Left lung (tissue), 14 donors: ENCODE measurements at places on chromosomes 3 and 15. TPM values are rescaled to one million over a fixed set of nuclear protein-coding genes. Genes with fewer than 3 reads are reported as not detected.

IL17RB gene
- total RNA-seq = 5.5 TPM

THAP10 gene
- total RNA-seq = 1.8 TPM

GABRA5 gene
- total RNA-seq = not detected

XCR1 gene
- total RNA-seq = 2.0 TPM

DNA sequence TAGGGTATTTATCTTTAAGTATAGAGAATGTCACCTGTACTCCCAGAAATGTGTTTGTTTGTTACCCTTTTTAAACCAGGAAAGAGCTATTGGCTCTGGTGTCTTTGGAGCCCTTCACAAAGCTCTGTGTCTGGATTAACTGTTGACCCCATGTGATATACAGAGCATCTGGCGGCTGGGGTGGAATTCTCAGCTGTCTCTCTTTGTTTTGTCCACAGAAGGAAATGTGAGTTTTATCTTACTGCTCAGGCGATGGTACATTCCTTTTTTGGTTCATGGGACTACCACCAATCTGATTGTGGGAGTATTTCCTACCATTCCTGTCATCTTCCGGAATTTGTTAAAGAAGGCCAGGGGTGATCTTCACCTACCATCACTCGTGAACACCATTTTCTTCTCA lies 120.3 kb downstream of the AKAP13 start:
- peaks cover 43% of the 10 kb centered on the region for H3K4me1 ChIP-seq
- no peaks in the 10 kb centered on the region for H3K36me3 ChIP-seq
- no peaks in the 10 kb centered on the region for H3K27me3 ChIP-seq
- no peak overlapping the region for H3K4me3 ChIP-seq
- DNase-seq = no peak
- H3K27ac ChIP-seq = peak overlapping the region; percentile 22

GRCh38 chr15:38414357-38414756 lies 39.6 kb upstream of the FAM98B start:
- no peaks in the 10 kb centered on the region for H3K27me3 ChIP-seq
- H3K27ac ChIP-seq = no peak overlapping the region
- peak; percentile 51 for DNase-seq
- H3K4me1 ChIP-seq = peaks cover 3% of the 10 kb centered on the region

DNA sequence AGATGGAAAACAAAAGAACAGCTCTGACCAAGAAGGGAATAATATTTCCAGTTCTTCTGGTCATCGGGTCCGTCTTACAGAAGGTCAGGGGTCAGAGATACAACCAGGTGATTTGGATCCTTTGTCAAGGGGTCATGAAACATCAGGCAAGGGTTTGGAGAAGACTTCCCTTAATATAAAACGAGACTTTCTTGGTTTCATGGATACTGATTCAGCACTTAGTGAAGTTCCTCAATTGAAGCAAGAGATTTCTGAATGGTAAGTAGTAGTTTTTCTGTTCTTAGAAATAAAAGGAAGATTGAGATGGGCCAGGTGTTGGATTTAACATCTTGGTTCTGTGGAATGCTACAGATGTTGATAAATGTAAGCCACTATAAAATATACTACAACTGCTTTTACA lies 9.5 kb downstream of the MGA start:
- DNase-seq = no peak
- H3K36me3 ChIP-seq = peaks cover 13% of the 10 kb centered on the region
- peaks cover 19% of the 10 kb centered on the region for H3K4me1 ChIP-seq
- no peaks in the 10 kb centered on the region for H3K27me3 ChIP-seq
- H3K4me3 ChIP-seq = no peak overlapping the region
- H3K27ac ChIP-seq = no peak overlapping the region

DNA sequence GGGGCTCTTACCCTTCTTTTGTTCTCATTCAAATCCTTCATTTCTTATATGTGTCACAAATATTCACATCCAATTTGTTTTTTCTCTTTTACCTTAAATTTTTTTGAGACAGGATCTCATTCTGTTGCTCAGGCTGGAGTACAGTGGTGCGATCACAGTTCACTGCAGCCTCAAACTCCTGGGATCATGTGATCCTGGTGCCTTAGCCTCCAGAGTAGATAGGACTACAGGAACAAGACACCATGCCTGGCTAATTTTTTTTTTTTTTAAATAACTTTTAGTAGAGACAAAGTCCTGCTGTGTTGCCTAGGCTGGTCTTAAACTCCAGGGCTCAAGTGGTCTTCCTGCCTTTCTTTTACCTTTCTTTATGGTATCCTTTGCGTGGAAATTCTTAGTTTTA lies 66.5 kb downstream of the POLR2M start:
- H3K36me3 ChIP-seq = no peaks in the 10 kb centered on the region
- no peak overlapping the region for H3K4me3 ChIP-seq
- H3K27me3 ChIP-seq = no peaks in the 10 kb centered on the region
- no peak for DNase-seq
- H3K4me1 ChIP-seq = no peaks in the 10 kb centered on the region

GRCh38 chr15:73052653-73053397 lies 562 bp downstream of the NEO1 start:
- H3K4me3 ChIP-seq = peak overlapping the region; percentile 51
- peaks cover 85% of the 10 kb centered on the region for H3K27me3 ChIP-seq
- H3K36me3 ChIP-seq = no peaks in the 10 kb centered on the region
- peaks cover 22% of the 10 kb centered on the region for H3K4me1 ChIP-seq
- H3K27ac ChIP-seq = peak overlapping the region; percentile 64

DNA sequence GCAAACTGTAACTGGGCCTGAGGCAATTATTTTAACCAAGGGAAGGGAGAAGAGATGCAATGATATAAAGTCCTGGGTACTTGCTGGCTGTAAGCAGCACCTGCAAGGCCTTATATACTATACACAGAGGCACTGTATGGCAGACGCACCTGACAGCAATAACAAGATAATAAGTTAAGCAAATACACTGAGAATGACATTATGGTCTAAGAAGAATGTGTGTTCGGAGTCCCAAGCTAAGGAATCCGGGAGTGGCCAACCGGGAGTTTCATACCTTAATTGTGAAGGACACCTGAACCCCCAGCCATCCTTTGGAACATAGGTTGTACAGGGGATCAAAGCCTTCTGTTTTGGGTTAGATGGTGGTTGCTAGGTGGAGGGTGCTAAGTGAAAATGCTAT lies 13.7 kb downstream of the FAM240A start:
- H3K27ac ChIP-seq = no peak overlapping the region
- no peak for DNase-seq
- H3K4me1 ChIP-seq = peaks cover 9% of the 10 kb centered on the region
- no peaks in the 10 kb centered on the region for H3K36me3 ChIP-seq
- no peak overlapping the region for H3K4me3 ChIP-seq

GRCh38 chr3:25177041-25177440 lies 251.0 kb upstream of the RARB start:
- no peak overlapping the region for H3K4me3 ChIP-seq
- no peaks in the 10 kb centered on the region for H3K27me3 ChIP-seq
- no peak overlapping the region for H3K27ac ChIP-seq

DNA sequence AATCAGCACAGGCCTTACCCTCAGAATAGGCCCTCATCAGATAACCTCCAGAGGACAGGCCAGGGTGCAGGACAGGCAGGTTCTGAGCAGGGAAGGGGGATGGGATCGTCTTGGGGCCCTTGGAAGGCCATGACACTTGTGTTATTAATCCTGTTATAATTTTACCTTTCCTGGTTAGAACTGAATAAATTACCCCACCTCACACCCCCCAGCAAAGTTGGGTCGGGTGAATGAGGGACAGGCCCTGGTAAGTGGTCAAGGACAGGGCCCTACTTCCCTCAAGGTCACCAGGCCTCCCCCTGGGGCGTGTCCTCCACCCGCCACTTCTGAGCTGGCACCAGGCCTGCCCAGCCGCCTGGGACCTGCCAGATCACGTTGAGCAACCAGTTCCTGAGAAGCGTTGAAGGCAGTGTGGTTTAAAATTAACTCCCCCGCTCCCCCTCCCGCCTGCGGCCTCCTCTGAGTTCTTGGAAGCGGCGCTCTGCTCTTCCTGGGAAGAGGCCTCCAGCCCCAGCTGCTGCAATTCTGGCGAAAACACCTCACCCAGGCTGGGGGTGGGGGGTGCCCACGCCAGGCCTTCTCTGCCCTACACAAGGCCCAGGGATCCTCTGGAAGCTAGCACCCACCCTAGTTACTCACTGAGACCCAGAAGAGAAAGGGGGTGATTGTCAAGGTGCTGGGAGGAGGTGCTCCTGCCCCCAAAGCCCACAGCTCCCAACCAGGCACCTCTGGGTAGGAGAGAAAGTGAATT lies 10.6 kb downstream of the CISH start:
- peak; percentile 98 for DNase-seq
- no peaks in the 10 kb centered on the region for H3K36me3 ChIP-seq
- H3K27me3 ChIP-seq = no peaks in the 10 kb centered on the region
- no peak overlapping the region for H3K4me3 ChIP-seq

GRCh38 chr3:29892976-29893554 lies 612.2 kb downstream of the RBMS3 start:
- H3K36me3 ChIP-seq = no peaks in the 10 kb centered on the region
- H3K4me3 ChIP-seq = no peak overlapping the region
- H3K27ac ChIP-seq = no peak overlapping the region
- no peaks in the 10 kb centered on the region for H3K27me3 ChIP-seq
- no peak for DNase-seq

- H3K4me3 ChIP-seq = no peak overlapping the region
- H3K4me1 ChIP-seq = no peaks in the 10 kb centered on the region
- no peak overlapping the region for H3K27ac ChIP-seq
- DNase-seq = no peak
- no peaks in the 10 kb centered on the region for H3K27me3 ChIP-seq
Observed at GRCh38 chr3:41394896-41395295, 195.6 kb downstream of the CTNNB1 start.

DNA sequence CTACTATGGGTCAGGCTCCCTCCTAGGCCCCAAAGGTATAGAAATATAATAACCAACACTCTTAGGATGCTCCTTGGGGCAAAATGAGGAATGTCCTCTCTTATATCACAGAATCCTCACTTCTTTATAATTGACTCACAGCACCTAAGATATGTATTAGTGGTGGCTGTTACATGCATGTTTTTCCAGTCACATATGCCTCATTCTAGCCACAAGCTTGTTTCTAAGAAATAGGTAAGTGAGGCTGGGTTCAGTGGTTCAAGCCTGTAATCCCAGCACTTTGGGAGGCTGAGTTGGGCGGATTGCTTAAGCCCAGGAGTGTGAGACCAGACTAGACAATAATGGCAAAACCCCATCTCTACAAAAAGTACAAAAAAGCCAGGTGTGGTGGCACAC lies 57.9 kb upstream of the PSMD6 start:
- no peaks in the 10 kb centered on the region for H3K27me3 ChIP-seq
- no peak for DNase-seq
- no peak overlapping the region for H3K27ac ChIP-seq
- no peaks in the 10 kb centered on the region for H3K4me1 ChIP-seq

DNA sequence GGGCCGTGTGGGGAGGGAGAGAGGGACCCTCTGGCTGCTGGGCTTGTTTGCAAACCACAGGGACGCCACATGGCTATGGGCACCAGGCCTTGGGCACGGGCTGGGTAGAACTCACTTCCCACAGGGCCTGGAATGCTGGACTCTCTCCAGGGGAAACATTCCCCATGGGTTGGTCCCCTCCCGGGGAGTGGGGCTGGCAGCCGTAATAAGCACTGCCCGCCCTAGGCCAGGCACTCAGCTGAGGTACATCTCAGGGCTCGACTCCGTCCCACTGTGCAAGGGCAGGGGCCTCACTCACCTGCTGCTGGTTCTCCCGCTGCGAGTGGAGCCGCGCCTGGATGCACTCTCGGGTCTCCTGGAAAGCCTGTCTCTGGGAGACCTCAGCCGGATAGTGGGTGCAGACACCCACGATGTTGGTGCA lies 96.7 kb downstream of the ADCY5 start:
- no peak overlapping the region for H3K4me3 ChIP-seq
- no peak overlapping the region for H3K27ac ChIP-seq
- no peak for DNase-seq
- H3K36me3 ChIP-seq = no peaks in the 10 kb centered on the region
- H3K27me3 ChIP-seq = no peaks in the 10 kb centered on the region

DNA sequence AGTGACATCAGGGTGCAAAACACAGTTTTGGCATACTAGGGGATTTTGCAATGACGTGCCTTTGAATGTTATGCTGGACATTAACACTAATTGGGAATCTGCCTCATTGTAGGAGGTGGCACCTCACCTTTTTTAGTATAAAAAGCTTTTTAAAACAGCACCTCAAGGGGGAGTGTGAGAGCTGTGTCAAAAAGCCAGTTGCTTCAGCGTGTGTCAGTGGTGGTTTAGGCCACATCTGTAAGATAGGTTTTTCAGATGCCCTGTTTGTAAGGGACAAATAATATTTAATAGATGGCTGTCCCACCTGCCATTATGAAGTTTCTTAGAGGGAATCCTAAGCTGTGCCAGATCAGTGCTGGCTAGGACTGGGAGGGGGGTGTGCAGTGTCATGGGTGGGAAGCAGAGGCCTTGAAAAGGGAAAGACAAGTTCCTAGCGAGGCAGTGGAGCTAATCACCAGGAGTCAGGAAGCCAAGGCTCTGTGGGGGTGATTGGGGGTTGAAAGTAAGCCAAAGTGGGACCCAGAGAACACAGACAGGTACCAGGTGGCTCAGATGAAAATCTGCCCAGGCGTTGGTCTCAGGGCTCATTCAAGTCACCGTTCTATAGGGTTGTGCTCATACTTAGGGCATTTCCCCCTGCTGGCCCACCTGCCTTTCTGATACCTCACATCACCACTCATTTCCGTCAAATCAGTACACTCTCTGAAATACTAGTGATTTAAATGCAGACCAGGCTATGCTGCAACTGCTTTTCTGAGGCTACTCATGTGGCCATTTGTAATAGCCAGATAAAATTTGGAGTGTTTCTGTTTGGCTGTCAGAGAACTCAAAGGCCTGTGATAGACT lies 120.5 kb downstream of the BBX start:
- H3K36me3 ChIP-seq = no peaks in the 10 kb centered on the region
- no peak overlapping the region for H3K27ac ChIP-seq
- no peaks in the 10 kb centered on the region for H3K27me3 ChIP-seq
- no peak overlapping the region for H3K4me3 ChIP-seq

DNA sequence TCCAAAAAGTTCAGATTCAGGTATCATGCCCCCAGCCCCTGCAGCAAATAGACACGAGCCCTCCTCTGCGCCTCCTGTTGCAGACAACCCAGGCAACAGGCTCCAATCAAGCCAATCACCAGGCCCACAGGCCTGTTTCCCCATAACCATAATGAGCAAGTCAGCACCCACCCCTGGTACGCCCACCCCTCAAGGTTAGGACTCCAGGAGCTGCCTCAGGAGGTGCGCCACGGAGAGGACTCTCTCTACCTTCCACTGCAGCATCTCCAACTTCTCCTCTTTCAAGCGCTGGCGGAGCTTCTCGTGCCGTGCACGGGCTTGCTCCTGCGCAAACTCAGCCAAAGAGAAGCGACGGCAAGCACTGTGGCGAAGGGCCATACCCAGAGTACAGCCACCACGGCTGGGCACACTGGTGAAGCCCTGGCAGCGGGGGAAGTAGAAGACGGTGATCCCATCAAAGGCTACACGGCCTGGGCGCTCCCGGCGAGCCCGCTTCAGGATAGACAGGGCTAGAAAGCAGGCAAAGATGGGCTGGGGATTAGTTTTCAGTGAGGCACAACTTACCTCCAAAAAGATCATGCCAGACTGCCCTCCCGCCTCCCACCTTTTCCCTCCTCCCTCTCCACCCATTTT lies 8.5 kb downstream of the CSRNP1 start:
- no peak overlapping the region for H3K27ac ChIP-seq
- H3K4me3 ChIP-seq = no peak overlapping the region
- no peak for DNase-seq

DNA sequence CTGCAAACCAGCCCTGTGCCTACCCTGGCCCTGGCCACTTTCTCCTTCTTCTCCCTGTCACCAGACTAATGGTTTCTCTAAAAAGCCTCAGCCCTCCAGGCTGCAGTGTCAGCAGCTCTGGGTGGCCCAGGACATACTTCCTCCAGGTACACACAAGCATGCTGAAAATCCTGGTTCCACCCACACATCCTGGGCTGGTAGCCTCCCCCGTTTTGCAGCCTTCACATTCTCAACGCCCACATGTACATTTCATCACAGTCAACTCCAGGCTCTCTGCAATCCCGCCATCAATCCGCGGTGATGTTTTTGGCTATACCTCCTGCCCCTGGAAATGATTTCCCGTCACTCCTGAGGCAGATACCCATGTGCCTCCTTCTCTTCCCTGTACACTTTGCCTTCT lies 59.4 kb downstream of the MAGEF1 start:
- no peak overlapping the region for H3K27ac ChIP-seq
- H3K4me1 ChIP-seq = no peaks in the 10 kb centered on the region
